ENCODE measurements at places on chromosomes 6 and 20.

- DNase-seq, result no peak
Observed at GRCh38 chr6:111205502-111205901, 118.2 kb downstream of the SLC16A10 start.

GRCh38 chr6:154549179-154549578, 38.7 kb upstream of the CNKSR3 start:
- DNase-seq, result no peak

- peak; percentile 8 for DNase-seq
Observed at GRCh38 chr20:37990571-37991151, 42.6 kb downstream of the TTI1 start.

DNA sequence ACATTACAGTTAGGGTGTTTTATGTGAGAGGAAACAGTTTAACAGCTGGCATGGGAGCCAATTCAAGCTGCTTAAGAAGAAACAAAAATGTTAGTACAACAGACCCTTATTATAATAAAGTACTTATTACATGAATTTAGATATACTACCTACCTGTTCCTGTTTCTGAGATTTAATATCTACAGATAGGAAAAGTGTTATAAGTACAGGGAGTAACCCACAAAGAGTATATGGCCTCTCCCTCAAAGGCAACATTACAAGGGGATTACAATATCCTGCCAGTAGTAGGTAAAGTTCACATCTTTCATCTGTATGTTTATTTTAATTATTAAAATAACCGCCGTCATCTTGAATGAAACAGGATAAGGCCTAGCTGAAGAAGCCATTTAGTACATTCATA, 1.8 kb upstream of the ME1 start:
- DNase-seq, result no peak

GRCh38 chr20:17538517-17539170, 7.5 kb upstream of the BFSP1 start:
- DNase-seq, result no peak

DNA sequence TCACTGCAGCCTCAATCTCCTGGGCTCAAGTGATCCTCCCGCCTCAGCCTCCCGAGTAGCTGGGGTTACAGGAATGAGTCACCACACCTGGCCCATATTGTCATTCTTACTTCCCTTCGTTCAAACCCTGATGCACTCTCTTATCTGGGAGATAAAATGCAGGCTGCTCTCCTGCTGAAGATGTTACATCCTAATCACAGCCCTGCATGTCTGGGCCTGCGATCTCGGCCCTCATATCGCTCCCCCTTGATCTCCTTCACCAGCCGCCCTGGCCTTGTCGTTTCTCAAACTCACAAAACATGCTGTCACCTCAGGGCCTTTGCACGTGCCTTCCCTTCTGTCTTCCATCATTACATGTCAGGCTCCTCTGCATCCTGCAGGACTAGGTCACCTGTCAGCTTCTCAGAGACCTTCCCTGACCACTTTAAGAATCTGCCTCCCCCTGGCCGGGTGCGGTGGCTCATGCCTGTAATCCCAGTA, 8.8 kb upstream of the C20orf203 start:
- no peak for DNase-seq

GRCh38 chr6:47352194-47352920, 42.7 kb upstream of the TNFRSF21 start:
- no peak for DNase-seq

Data from activated T-cell treated with anti-CD3 and anti-CD28 coated beads for 4 hours (primary cell).